ENCODE measurements at places on chromosomes 16 and 17.

DNA sequence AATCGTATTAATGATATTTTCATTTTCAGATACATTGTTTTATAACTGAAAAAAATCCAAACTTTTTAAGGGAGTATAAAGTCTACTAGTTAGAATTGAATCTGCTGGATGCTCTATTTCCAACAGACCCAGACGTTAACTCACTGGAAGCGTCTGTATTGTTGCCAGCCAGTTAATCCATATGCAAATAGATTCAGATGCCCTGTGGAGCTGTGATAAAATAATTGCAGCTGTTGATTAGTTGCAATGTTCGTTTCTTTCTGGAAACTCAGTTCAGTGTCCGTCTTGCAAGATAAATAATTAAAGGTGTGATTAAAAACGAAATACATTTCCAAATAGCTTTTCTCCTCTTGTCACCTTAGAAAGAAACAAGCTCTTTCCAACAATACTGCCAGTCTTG, 5.1 kb upstream of the GNA13 start:
- DNase-seq, result no peak

DNA sequence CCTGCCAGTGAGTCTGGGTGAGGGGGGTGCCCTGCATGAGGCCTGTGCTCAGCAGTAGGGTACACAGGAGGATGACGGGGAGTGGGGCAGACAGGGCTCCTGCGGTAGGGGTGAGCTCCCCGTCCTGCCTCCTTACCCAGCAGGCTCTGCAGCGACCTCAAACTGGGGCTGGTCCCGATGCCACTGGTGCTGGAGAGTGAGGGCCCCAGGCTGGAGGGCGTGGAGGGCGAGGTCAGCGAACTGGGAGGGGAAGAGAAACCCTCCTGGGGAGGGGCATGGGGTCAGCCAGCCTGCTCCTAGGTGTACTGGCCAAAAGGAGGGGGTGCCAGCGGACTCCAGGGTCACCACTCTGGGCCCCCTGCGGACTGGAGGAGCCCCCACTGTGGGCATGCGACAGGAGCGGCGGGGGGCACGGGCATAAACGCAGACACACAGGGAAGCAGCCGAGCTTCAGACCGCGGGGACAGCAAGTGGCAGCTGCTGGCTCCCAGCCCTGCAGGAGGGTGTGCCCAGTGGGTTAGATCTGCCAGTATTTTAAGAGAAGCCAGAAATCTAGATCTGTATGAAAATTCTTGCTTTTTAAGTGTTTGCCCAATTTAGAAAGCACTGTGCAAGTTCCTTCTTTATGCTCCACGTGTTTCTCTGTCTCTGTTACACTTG, 9.0 kb upstream of the VASN start:
- no peak for DNase-seq

DNA sequence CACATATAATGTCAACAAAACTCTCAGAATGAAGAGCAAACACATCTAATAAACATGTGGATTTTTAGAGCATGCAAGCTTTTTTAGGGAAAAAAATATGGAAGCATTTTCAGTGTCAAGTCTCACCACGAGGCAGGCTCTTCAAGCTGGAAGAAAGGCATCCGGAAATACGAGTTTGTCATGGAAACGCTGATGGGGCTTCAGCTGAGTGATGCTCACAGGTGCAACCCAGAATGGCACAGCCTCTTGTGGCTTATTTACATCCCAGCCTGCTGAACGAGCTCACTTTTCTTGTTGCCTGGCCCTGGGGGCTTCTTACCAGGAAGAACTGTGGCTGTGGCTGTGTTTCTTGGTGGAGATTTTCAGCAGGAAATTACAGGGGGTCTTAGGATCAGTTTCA, 24.1 kb upstream of the DYNLL2 start:
- DNase-seq, result no peak

DNA sequence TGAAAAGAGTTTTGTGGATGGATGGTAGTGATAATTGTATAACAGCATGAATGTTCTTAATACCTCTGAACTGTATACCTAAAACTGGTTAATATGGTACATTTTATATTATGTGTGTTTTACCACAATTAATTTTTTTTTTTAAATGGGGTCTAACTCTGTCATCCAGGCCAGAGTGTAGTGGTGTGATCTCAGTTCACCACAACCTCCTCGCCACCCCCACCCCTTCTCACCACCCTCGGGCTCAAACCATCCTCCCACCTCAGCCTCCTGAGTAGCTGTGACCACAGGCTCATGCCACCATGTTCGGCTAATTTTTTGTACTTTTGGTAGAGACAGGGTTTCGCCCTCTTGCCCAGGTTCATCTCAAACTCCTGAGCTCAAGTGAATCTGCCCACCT, 123.2 kb downstream of the CDRT15L2 start:
- DNase-seq, result no peak

GRCh38 chr16:8611886-8612600, 9.5 kb upstream of the METTL22 start:
- no peak for DNase-seq

DNA sequence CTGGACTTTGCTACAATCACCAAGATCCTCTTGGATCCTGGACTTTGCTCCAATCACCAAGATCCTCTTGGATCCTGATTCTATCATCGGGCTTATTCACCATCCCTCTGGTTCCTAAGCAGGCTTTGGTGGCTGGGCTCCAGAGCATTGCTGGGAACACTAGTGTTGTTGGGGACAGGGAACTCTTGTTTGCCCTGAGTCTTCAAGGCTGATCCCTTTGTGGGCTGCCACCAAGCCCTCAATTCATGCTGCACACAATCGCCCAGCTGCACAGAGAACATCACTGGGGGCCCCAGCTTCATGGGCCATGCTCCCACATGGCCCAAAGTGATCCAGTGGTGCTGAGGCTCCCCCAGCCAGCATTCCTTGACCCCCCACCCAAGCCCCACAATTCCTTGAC, 88.3 kb downstream of the TMEM132E start:
- no peak for DNase-seq

GRCh38 chr17:47907932-47908562, 12.0 kb downstream of the SP2 start:
- no peak for DNase-seq

DNA sequence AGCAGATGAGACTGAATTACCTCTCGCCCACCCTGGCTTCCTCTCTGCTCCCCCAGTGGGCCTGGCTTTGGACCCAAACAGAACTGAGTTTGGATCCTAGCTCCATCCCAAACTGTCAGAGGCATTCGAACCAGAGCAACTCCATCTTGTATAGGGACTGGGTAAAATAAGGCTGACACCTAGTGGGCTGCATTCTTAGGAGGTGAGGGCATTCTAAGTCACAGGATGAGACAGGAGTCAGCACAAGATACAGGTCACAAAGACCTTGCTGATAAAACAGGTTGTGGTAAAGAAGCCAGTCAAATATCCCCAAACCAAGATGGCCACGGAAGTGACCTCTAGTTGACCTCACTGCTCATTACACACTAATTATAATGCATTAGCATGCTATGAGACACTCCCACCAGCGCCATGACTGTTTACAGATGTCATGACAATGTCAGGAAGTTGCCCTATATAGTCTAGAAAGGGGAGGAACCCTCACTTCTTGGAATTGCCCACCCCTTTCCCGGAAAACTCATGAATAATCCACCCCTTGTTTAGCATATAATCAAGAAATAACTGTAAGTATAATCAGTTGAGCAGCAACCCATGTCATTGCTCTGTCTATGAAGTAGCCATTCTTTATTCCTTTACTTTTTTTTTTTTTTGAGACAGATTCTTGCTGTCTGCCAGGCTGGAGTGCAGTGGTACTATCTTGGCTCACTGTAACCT, 44.4 kb downstream of the LYRM1 start:
- no peak for DNase-seq

- no peak for DNase-seq
Observed at GRCh38 chr17:79926142-79926604, 86.9 kb upstream of the CBX4 start.

- no peak for DNase-seq
Observed at GRCh38 chr17:65656390-65657250, 95.2 kb upstream of the AXIN2 start.

DNA sequence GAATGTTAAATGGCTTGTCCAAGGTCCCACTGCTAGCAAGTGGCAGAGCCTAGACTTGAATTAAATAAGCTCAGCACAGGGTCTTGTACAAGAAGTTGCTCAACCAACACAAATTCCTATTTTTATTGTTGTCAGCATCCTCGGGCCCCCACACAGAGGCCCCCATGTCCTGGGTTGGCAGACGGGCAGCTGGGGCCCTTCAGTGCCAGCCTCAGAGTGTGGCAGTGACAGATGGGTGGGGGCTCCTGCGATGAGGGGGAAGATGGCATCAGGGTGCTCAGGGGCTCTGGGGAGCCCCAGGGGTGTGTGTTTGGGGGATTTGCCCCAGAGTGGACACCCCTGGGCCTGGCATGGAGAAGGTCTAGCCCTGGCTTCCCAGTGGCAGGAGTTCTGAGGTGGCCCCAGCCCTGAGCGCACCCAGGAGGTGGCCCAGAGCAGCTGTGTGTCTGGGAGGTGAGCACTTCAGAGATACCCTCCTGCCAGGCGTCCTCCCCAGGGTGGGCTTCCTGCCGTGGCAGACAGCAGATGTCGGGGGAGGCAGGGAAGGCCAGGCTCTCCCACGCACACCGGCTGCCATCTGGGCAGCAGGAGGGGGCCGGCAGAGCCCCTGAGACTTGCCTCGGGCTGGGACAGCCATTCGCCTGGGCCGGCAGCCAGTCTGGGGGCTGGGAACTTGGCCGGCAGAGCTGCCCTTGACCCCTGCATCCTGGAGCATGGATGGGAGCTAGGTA, 150.8 kb downstream of the C16orf78 start:
- no peak for DNase-seq

GRCh38 chr17:81870131-81870980, 781 bp downstream of the ARHGDIA start:
- no peak for DNase-seq

- no peak for DNase-seq
Observed at GRCh38 chr17:62662855-62663254, 35.4 kb downstream of the MRC2 start.

GRCh38 chr16:60203525-60204124, 1469.5 kb upstream of the GOT2 start:
- DNase-seq, result no peak

DNA sequence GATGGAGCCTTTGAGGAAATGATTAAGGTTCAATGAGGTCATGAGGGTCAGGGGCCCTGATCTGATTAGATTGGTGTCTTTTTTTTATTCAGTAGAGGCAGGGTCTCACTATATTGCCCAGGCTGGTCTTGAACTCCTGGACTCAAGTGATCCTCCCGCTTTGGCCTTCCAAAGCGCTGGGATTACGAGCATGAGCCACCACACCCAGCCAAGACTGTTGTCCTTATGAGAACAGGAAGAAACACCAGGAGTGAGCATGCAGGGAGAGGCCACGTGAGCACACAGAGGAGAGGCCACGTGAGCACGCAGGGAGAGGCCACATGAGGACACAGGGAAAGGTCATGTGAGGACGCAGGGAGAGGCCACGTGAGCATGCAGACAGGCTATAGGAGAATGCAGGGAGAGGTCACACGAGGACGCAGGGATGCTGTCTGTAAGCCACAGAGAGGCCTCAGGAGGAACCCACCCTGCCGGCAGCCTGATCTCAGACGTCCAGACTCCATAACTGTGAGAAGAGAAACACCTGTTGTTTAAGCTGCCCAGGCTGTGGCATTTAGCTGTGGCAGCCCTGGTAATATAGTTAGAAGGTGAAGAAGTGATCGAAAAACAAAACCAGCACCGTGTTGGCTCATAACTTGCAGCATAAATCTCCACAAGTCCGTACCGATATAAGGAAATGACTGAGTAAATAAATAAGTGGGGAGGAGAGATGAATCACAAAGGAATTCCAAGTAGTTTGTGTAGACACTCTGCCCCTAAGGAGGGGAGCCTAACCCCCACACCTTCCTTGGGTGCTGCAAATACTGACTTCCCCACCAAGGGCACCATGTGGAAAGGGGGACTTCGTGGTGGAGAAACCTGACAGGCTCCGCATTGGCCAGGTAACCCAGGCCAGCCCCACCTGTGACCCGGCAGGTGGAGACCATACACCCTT, 14.6 kb upstream of the CSNK1D start:
- DNase-seq, result peak; percentile 100

GRCh38 chr17:44672479-44673093, 16.3 kb downstream of the MEIOC start:
- no peak for DNase-seq

GRCh38 chr16:20259541-20259940, 67.8 kb downstream of the GP2 start:
- DNase-seq, result no peak

GRCh38 chr17:39186481-39187002, 10.9 kb downstream of the CACNB1 start:
- DNase-seq, result no peak

GRCh38 chr17:2865228-2865627, 69.0 kb downstream of the RAP1GAP2 start:
- DNase-seq, result no peak
